Activated CD8-positive, alpha-beta T cell treated with anti-CD3 and anti-CD28 coated beads, Interleukin-2, amount 10 ng/mL, durations not matched to agents 7 days and 5 days (primary cell): ENCODE measurements at places on chromosomes 16 and 17.

- no peak overlapping the region for H3K4me3 ChIP-seq
- peaks cover 5% of the 10 kb centered on the region for H3K27me3 ChIP-seq
- peak overlapping the region; percentile 52 for H3K27ac ChIP-seq
- H3K36me3 ChIP-seq: peaks cover 11% of the 10 kb centered on the region
- DNase-seq: no peak
Measured at GRCh38 chr17:40015998-40016985, 1.1 kb downstream of the CSF3 start.

DNA sequence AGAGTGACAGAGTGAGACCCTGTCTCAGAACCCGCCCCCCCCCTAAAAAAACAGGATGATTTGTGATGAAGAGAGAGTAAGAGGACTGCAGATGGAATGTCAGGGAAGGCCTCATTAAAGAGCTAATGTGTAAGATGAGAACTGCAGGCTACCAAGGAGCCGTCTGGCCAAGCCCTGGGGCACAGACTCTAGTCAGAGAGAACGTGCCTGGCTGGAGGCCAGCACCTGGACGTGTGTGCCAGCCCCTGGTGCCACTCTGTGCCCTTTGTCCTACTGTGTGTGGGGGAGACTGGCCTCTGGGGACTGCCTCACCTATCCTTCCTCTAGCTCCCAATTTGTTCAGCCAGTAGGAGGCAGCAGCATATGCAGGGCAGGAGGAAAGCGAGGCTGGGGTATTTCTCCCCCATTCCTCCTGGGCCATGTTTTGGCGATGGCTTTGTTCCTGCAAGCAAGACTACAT is 37.1 kb downstream of the KNOP1 start:
- no peaks in the 10 kb centered on the region for H3K27me3 ChIP-seq
- no peak overlapping the region for H3K4me3 ChIP-seq
- H3K36me3 ChIP-seq: peaks cover 33% of the 10 kb centered on the region
- no peak for DNase-seq

DNA sequence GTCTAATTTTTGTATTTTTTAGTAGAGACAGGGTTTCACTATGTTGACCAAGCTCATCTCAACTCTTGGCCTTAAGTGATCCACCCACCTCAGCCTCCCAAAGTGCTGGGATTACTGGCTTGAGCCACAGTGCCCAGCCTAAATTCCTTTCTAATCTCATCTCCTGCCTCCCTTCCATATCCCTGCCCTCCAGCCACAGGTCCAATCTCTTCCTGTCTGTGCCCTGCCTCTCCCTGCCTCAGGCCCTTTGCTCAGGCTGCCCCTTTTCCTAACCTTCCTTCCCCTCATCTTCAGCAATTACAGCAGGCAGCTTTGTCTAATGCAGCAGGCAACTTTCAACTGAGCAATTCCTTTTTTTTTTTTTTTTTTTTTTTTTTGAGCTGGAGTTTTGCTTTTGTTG is 46.8 kb downstream of the CFAP20 start:
- no peak overlapping the region for H3K4me3 ChIP-seq
- no peaks in the 10 kb centered on the region for H3K36me3 ChIP-seq
- no peak for DNase-seq
- H3K27ac ChIP-seq: no peak overlapping the region
- H3K27me3 ChIP-seq: no peaks in the 10 kb centered on the region

GRCh38 chr17:73359987-73360410 is 48.2 kb upstream of the CDC42EP4 start:
- H3K4me1 ChIP-seq: no peaks in the 10 kb centered on the region
- DNase-seq: no peak
- no peaks in the 10 kb centered on the region for H3K27me3 ChIP-seq
- H3K36me3 ChIP-seq: no peaks in the 10 kb centered on the region

DNA sequence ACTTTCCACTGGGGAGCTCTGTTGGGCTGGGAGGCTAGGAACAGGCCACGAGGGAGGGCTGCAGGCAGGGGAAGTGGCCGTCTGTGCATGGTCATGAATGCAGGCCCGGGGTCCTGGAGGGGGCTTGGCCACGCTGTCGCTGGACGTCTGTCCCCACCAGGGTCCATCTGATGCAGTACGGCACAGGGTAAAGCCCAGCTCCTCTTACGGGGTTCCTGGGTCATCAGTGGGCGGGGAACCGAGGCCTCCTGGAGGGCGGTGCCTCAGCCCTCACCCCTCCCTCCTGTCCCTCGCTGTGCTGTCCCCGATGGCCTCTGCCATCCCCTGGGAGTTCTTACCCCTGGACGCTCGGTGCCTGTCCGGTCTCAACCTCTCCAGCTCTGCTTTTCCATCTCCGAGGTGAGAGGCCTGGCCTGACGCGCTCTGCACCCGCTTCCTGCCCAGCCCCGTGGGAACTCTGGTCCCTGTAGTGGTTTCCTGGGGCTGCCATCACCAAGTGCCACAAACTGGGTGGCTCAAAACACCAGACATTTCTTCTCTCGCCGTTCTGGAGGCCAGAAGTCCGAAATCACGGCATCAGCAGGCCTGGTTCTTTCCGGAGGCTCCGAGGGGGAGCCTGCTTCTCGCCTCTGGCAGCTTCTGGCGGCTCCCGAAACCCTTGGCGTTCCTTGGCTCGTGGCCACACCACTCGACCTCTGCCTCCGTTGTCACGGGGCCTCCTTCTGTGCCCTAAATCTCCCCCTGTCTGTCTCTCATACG is 182.8 kb downstream of the SEC14L1 start:
- no peaks in the 10 kb centered on the region for H3K36me3 ChIP-seq
- peak overlapping the region; percentile 60 for H3K27ac ChIP-seq
- H3K4me3 ChIP-seq: no peak overlapping the region
- DNase-seq: peak; percentile 39
- peaks cover 55% of the 10 kb centered on the region for H3K4me1 ChIP-seq

- no peak overlapping the region for H3K4me3 ChIP-seq
- no peaks in the 10 kb centered on the region for H3K27me3 ChIP-seq
- H3K36me3 ChIP-seq: no peaks in the 10 kb centered on the region
- DNase-seq: no peak
- H3K27ac ChIP-seq: no peak overlapping the region
- H3K4me1 ChIP-seq: peaks cover 5% of the 10 kb centered on the region
Measured at GRCh38 chr17:28484296-28484695, 10.9 kb downstream of the SLC13A2 start.

GRCh38 chr16:53042235-53042701 is 10.4 kb downstream of the CHD9NB start:
- DNase-seq: no peak
- no peaks in the 10 kb centered on the region for H3K36me3 ChIP-seq
- H3K27ac ChIP-seq: no peak overlapping the region
